Naive thymus-derived CD8-positive, alpha-beta T cell (primary cell): ENCODE measurements at places on chromosomes 5 and 9.
A peak's percentile ranks its signal among the peaks of the same experiment; 100 is the strongest.

DNA sequence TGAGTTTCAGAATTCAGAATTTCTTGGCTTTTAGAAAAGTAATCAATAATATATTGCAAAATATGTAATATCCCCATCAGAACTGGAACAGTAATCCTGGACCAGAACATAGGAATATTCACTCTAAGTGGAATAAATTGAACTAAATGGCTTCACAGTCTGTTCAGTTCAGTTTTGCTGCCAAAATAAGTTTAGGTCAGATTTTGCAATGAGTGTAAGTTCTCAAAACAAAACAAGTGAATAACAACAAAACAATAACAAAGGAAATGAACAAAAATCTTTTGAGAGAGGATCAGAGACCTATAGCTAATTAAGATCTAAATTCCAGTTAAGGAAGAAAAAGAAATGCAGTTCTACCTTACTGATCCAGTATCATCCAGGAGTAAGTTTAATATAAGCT is 9.3 kb downstream of the PTGER4 start:
- DNase-seq = no peak

DNA sequence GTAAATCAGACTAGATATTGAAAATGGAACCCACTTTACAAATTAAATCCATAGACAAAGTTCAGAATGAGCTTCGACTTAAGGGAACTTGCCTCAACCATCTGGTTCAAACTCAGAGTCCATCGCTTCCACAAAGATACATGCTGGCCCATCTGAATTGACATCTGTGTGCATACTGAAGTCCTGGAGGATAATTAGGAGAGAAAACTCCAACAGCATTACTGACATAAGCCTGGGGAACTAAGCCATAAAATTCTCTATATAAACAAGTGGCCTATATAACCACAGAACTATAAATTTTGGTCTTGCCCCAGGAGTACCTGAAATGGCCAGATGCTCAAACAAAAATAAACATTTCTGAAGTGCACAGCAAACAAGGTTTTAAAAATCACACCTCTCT is 94.4 kb downstream of the IZUMO3 start:
- no peak for DNase-seq

- DNase-seq = no peak
Observed at GRCh38 chr9:91034976-91035824, 233.6 kb downstream of the SYK start.

DNA sequence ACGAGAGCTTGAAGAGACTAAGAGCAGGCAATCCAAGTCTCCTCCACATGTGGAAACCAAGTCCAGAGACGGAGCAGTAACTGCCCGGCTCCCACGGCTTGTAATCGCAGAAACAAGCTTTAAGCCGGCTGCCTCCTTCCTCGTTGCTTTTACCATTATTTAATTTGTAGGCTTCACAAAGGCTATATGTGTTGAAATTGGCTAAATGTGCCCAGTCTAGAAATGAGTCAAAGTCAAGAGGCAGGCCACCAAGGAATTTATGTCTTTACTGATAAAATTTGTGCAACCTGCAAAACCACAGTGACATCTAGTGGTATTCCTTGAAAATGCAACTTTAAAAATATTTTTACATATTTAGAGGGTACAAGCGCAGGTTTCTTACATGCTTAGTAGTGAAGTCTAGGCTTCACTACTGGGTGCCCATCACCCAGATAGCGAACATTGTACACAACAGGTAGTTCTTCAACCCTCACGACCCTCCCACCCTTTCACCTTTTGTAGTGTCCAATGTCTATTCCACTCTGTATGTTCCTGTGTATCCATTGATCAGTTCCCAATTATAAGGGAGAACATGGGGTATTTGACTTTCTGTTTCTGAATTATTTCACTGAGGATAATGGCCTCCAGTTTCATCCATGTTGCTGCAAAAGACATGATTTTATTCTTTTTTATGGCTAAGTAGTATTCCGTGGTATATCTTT is 33.5 kb upstream of the EBF1 start:
- DNase-seq = no peak

DNA sequence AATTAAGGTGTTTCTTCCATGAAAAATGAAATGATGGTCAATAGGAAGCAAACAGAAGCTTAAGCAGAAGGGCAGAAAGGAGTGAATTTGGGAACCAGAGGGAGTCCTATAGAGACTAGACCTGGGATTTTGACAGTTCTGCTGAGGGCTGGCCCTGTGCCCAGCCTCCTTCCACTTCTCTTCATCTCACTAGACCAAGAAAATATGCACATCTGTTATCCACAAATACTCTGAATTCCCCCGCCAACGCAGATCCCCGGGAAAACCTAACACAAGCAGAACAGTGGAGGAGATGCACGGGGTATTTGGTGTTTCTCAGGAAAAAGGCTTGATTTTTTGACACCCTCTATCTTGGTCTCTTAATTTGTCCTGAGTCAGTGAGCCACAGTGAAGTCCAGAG is 22.7 kb downstream of the GRIA1 start:
- DNase-seq = no peak

- no peak for DNase-seq
Observed at GRCh38 chr5:126707080-126707479, 69.9 kb upstream of the LMNB1 start.

- DNase-seq = no peak
Observed at GRCh38 chr5:135218486-135218755, 180.6 kb downstream of the MACROH2A1 start.

- DNase-seq = no peak
Observed at GRCh38 chr9:23769307-23769935, 56.6 kb downstream of the ELAVL2 start.

GRCh38 chr9:33151007-33151557 is 16.1 kb downstream of the B4GALT1 start:
- DNase-seq = no peak

DNA sequence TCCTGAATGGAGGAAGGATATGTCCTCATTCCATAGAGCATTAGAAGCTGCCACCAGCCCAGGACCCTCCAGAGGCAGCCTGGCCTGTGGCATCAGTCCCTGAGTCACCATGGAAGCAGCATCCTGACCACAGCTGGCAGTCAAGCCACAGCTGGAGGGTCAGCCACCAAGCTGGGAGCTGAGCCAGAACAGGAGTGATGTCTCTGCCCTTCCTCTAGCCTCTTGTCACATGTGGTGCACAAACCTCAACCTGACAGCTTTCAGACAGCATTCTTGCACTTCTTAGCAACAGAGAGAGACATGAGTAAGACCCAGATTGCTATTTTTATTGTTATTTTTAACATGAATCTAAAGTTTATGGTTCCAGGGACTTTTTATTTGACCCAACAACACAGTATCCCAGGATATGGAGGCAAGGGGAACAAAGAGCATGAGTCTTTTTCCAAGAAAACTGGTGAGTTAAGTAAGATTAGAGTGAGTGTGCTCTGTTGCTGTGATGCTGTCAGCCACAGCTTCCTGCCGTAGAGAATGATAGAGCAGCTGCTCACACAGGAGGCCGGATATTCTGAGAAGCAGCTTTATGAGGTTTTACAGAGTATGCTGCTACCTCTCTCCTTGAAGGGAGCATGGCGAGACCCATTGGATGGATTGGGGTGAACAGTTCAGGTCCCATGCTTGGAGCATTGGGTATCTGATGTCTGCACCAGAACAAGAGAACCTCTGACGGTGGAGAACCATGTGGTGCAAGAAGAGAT is 13.0 kb upstream of the CYFIP2 start:
- DNase-seq = peak; percentile 76

DNA sequence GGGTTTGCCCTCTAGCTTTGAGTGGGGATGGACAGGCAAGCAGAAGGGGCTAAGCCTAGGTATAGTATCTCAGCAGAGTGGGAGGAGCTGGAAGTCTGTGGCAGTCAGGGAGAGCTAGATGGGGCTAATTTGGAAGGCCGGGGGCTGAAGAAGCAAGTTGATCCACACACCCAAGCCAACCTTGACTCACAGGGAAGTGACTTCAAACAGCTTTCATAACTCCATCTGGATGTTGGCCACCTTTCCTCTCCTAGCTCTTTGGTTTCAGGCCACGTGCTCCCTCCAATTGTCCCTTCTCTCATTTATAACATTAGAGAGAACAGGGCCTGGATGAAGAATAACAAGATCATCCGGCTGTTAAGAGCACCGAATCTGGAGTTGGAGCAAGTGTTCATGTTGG is 36.8 kb downstream of the EGR1 start:
- no peak for DNase-seq

DNA sequence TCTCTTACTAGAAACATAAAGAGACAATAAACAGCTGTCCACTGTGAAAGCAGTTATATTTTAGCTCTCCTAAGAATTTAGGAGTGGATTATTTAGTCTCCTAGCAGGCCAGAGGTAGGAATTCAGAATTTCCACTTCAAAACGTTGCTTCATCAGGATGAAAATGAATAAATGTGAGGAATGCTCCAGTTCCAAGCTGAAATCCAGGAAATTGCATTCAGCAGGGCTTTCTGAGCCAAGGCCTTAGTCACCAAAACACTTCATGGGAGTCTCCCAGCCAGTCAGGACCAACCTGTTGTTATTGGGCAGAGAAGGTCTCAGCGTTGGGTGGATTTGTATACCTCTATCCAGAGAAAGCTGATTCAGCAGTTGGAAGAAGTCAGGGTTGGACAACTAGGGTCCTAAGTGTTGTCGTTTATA is 1040.3 kb downstream of the TLE1 start:
- DNase-seq = no peak

DNA sequence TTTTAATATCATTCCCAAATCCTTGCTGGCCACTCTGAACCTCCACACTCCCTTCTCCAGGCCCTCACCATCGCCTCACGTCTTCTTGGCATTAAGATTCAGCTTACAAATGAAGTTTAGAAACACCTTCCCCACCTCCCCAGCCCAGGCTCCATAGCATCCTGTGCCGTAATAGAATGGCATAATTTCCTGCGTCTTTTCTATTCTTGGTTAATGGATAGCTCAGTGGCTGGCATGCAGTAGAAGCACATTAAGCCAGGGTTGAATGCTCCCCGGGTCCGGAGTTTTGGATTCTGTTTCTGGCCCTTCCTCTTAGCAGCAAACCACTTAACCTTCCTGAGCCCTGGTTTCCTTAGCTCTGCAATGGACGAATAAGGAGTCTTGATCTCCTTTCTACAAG is 13.8 kb downstream of the WWC1 start:
- no peak for DNase-seq

- peak; percentile 51 for DNase-seq
Observed at GRCh38 chr9:113580041-113580953, 116.8 kb downstream of the RGS3 start.

GRCh38 chr9:76525196-76525595 is 66.2 kb downstream of the GCNT1 start:
- DNase-seq = no peak

DNA sequence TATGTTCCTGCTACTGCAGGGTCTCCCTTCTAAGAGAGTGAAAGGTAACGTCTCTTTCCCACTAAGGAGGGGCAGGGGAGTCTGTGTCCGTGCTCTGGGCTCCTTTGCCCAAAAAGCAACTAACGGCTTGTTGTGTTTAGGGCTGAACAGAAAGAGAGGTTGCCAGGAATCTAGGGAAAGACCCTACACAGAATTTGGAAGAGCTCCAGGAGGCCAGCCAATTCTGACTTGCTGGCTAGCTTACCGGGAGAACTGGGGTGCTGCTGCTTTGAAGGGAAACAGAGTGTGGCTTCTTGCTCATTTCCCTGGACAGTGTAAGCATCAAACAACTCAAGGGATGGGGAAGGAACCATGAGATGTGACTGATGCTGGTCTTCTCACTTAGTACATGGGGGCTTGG is 176.1 kb downstream of the GADD45G start:
- DNase-seq = no peak

GRCh38 chr5:163384669-163385068 is 52.7 kb upstream of the CCNG1 start:
- DNase-seq = no peak

- DNase-seq = no peak
Observed at GRCh38 chr9:92059661-92060060, 55.6 kb downstream of the SPTLC1 start.

- DNase-seq = no peak
Observed at GRCh38 chr9:28678097-28678496, 1104.8 kb upstream of the C9orf72 start.

DNA sequence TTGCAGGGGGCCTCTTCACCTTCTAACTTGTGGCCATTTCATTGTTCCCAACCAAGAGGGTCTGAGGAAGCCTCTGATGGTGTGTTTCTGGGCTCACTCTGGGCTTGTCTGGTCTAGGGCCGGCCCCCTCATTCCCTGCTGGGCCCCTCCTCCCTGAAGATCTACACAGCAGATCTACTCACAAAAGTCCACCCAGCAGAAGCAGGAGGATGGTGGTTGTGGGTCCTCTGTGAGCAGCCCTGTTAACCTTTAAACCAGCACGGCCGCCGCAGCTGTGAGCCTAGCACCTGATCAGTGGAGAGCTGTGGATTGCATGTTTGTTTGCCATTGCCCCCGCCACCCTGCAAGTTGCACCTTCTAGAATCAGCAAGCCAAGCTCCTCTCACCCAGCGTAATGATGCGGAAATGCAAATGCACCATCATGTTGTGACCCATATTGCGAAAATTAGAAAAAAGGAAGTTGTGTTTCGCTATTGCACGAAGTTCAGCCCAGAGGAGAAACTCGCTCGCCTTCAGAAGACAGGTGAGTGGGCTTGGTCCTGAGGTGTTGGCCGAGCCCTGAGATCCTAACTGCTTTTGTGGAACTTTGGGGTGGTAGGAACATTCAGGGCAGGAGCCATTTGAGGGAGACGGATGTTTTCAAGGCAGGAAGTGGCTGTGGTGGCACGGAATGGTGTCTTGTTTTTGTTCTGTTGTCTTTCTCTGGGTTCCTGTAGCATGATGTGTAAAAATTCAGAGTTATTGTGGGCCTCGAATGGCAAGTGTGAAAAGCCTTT is 16.7 kb downstream of the FGD3 start:
- DNase-seq = peak; percentile 77

DNA sequence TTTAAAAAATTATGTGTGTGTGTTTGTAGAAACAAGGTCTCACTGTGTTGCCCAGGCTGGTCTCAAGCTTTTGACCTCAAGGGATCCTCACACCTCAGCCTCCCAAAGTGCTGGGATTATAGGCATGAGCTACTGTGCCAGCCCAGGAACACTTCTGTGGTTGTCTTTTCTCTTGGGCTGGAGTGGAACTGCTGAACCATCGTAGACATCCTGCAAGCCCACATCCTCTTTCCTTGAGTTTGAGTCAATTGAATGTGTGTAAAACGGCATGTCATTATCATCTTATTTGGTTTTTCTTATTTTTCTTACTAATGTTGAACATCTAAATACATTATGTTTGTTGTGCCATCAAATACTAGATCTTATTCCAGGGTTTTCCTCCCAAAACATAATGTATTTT is 40.0 kb downstream of the EHMT1 start:
- DNase-seq = no peak

GRCh38 chr5:14286574-14287421 is 143.7 kb downstream of the TRIO start:
- no peak for DNase-seq

GRCh38 chr9:119432428-119432827 is 63.2 kb upstream of the BRINP1 start:
- no peak for DNase-seq

GRCh38 chr9:103533318-103533717 is 538.2 kb downstream of the CYLC2 start:
- no peak for DNase-seq
